WTC11 (cell line): ENCODE measurements at places on chromosomes 7 and 10.
A peak's percentile ranks its signal among the peaks of the same experiment; 100 is the strongest.

- DNase-seq, result no peak
Measured at GRCh38 chr7:106022193-106022821, 59.2 kb downstream of the CDHR3 start.

GRCh38 chr10:92790440-92790839 is 57.9 kb upstream of the EXOC6 start:
- no peak for DNase-seq

DNA sequence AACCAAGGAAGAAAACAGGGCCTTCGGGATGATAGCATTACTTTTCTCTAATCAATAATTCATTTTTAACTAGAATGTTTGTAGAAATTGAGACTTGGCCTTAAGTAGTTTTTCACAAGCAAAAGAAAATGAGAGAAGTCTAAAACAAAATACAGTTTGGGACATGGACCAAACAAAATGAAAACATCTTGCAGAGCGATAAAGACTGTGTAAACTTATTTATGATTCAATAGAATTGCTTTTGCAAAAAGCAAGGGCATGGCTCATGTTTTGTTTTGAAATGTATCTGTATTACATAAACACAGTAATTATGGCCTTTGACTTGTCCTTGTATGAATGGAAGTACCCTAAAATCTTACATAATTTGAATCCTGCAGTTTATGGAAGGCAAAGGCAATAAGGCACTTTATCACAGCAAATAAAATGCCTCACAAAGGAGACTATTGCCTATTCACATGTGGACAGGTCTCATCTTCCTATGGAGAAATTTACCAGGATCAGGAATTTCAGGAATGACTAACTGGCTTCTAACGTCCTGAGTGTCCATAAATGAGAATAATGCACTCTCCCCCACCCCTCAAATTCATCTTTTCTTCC is 295.2 kb downstream of the PTEN start:
- DNase-seq, result no peak

DNA sequence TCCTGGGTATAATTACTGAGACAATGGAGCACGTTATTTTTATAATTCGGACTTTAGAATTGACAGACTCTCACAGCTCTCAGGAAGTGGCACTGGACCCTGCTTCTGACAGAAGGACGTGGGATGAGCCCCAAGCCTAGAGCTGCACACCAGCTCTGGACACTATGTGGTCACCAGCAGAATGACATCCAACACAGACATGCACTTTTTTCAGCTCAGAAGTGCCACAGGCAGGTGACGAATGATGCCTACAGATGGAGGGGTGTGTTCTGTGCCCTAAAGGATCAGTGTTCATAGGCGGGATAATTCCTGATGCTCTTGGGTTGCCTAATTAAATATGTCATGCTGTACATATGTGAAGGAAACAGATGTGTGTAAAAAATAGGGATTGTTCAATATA is 87.9 kb downstream of the VIPR2 start:
- no peak for DNase-seq

DNA sequence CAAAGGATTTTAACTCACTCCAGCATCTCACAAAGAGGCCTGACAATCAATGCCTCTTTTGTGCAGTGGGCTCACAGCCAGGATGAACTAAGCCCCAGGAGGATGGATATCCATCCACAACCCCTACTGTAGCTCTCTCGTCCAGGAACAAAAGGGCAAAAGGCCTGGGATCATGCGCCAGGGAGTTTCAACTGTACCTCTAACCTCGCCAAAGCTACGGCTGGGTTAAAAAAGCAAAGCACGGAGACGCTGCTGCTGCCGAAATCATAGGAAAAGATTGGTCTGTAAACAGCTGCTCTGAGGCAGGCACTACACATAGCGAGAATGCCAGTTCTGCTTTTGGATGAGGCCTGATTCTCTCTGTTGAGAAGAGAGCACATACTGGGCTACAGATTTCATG is 32.1 kb downstream of the VSTM4 start:
- no peak for DNase-seq

GRCh38 chr7:130338233-130338632 is 6.4 kb upstream of the CPA5 start:
- no peak for DNase-seq

- no peak for DNase-seq
Measured at GRCh38 chr7:53603461-53603860, 568.0 kb downstream of the POM121L12 start.

DNA sequence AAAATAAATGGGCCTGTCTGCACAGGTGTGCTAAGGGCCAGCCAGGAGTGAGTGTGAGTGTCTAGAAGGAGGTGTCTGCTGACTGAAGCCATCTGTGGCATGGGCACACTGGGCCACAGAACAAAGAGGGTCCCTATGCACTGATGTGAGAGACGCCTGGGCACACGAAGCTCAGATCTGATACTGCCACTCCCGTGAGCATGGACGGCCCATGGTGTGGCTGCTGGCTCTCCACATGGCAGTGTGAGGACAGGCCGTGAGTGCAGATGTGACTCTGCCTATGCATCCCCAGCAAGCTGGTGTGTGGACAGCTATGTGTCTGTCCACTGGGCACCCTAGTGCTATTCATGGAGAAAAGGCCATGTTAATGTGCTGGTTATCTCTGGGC is 12.8 kb upstream of the MYL7 start:
- peak; percentile 5 for DNase-seq

DNA sequence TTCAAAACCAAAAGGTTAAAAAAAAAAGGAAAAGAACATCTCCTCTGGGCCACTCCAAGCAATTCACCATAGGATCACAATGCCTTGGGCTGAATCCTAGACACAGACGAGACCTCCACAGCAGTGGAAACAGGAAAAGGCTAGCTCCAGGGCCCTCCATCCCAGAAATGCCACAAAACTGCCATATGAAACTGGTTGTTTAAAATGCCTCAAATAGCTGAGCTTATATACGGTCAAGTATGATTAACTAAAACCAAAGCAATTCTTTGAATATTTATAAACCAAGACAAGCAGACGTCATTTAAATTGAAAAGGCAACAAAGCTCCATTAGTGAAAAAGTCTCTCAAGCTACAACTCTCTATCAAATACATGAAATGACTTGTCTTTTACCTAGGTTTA is 63.1 kb downstream of the DOCK4 start:
- no peak for DNase-seq

DNA sequence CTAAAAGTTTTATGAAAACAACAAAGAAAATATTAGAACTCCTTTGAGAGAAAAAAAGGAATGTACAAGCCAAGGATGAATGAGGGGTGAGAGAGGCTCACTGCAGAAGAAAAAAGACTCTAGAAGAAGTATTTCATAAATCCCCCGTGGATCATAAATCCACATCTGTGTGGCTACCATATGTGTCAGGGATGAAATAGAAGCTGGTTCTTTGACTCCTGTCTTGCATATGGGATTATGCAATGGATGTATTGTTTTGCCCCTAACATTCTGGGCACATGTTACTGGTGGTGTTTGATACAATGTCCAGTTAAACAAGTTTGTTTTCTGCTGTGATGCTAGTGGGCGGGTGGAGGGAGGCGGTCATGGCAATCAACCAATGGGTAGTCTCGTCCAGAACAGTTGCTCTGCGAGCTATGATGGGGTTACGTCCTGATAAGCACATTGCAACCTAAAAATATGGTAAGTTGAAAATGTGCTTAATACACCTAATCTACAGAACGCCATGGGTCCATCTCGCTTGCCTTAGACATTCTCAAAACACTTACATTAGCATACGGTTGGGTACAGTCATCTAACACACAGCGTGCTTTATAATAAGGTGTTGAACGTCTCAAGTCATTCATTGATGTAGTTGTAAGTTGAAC is 34.1 kb upstream of the PITRM1 start:
- DNase-seq, result no peak

- no peak for DNase-seq
Measured at GRCh38 chr10:91564026-91564425, 68.8 kb downstream of the PPP1R3C start.

- no peak for DNase-seq
Measured at GRCh38 chr10:93171837-93172236, 98.1 kb downstream of the CYP26A1 start.

GRCh38 chr7:55160539-55160938 is 141.7 kb downstream of the EGFR start:
- no peak for DNase-seq

- DNase-seq, result no peak
Measured at GRCh38 chr7:108385834-108386422, 70.3 kb downstream of the NRCAM start.

GRCh38 chr10:110207805-110208613 is 604 bp downstream of the MXI1 start:
- peak; percentile 61 for DNase-seq

DNA sequence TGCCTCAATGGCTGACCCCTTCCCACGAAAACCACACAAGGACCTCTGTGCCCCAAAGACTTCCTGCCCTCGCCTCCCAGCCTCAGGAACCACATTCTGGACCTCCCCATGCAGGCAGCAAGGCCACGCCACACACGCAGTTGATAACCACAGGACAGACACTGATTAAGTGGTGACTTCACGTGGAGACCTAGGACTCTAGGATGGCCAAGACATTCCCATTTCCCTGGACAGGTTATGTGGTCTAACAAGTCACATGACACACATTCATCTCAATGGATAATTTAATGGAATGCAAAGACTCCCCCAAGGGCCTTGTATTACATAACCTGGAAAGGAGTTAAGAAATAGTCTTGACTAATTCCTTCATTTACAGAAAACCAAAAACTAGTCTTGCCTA is 110.2 kb downstream of the LARP4B start:
- no peak for DNase-seq

GRCh38 chr7:2577914-2578680 is 19.3 kb downstream of the IQCE start:
- no peak for DNase-seq

GRCh38 chr7:38731215-38731614 is 100.0 kb upstream of the AMPH start:
- DNase-seq, result no peak

- peak; percentile 94 for DNase-seq
Measured at GRCh38 chr10:71212318-71213126, at the start of gene UNC5B. TSS of gene UNC5B (plus strand) at chr10:71212570. CDS start at chr10:71212986, 416 bp downstream.

GRCh38 chr7:95716357-95717122 is 55.8 kb upstream of the DYNC1I1 start:
- DNase-seq, result no peak

GRCh38 chr10:30447125-30447799 is 13.3 kb downstream of the MAP3K8 start:
- DNase-seq, result no peak

DNA sequence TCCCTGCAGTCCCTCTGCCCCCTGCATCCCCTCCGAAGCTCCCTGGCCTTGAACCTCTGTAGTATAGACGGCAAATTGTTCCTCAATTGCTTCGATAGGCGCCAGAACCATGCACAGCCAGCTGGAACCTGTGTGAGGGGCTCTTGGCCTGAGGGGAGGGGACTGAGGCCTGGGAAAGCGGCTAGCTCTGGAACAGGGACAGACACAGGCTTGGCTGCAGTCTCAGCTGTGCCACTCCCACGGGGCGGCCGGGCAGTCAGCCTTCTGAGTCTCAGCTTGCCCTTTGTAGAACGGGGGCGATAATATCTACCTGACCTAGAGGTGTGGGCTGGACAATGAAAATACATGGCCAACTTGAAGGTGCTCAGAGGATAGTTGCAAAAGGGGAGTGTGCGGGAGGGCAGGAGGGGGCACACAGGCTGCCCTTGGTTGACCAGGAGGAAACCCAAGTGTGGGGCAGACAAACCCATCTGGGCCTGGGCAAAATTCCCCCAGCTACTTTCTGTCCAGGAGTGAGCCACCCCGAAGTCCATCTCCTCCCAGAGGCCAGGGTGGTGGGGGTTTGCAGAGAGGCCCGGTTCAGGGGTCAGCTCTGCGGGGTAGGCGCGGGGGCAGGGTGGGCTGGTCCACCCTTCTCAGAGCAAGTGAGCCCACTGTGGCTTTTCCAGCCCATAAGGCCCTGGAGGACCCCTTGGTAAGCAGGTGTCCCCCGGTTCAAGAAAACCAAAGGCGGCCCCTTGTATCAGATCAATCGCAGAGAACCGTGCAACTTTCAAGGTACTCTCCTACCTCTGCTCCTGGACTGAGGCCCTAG is 4.6 kb downstream of the CRYGN start:
- DNase-seq, result no peak

DNA sequence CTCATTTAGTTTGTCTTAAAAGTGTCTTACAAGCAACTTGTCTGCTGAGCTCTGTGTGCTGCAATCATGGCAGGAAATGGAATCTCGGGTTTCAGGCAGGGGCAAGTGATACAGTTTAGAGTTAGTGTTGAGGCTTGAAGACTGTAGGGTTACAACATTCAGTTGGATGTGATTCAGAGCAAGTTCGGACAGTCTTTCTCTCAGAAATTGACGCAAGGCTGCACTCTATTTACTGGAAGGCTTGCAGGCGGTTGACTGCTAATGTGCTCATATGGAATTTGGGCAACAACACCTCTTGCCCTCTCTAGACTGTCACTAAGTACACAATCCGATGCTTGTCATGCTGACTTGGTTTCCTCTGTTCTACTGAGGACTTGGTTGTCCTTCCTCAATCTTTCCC is 161.7 kb upstream of the BMPER start:
- no peak for DNase-seq

- no peak for DNase-seq
Measured at GRCh38 chr10:79418886-79419595, 26.4 kb downstream of the ZCCHC24 start.

DNA sequence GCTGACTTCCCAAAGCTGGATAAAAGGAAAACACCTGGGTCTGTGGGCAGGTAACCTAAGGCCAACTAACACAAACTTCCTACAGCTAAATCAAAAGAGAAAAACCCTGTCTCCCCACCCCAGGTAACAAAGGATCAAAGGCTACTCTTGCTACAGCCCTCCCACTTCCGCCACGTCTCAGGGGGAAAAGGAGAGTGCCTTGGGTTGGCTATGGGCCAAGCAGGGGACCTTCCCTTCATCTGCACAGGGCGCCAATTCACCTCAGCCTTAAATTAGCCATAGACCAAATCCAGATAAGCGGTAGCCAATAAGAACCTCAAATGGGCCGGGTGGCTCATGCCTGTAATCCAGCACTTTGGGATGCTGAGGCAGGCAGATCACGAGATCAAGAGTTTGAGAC is 69.1 kb upstream of the LANCL2 start:
- no peak for DNase-seq

DNA sequence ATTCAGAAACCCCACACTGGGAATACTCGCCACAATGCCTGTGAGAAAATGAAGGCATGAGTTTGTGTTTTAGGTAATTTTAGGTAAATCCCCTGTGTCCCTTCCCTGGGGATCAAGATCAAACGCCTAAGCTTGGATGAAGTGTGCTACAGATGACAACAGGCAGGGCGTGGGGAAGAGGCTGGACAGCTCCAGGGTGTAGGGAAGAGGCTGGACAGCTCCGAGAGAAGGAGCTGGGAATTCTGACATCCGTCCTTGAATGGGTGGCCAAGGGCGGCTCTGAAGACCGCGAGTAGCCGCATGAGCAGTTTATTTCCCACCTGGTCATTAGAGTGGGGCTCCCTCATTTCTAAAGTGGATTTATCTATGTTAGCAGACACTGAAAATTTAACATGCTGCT is 109.7 kb downstream of the RAMP3 start:
- no peak for DNase-seq

DNA sequence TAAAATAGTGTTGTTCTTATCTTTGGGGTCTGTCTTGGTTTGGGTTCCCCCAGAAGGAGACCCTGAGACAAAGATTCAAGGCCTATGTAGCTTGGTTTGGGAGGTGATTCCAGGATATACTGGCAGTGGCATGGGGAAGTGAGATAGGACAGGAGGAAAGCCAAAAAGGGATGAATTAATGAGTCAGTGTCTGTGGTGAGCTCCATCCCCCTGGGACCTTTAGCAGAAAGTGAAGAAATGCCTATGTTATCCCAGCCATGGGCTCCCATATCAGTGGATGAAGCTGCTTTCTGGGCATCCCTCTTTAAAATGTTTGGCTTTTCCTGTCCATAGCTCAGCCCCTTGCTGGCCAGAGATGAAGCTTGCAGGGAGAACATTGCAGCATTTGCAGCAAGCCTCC is 217.0 kb upstream of the CTBP2 start:
- no peak for DNase-seq
